Large intestine (tissue), 12 donors: ENCODE measurements at places on chromosomes 13 and 19. TPM values are rescaled to one million over a fixed set of nuclear protein-coding genes. Genes with fewer than 3 reads are reported as not detected.

The SULT2A1 gene
- polyA plus RNA-seq = 190 TPM

The TMEM145 gene
- polyA plus RNA-seq = 3.3 TPM

The C5AR1 gene
- polyA plus RNA-seq = 2.0 TPM

The PLPPR3 gene
- polyA plus RNA-seq = 5.2 TPM

The RFPL4AL1 gene
- polyA plus RNA-seq = not detected
